ENCODE measurements at places on chromosomes 16 and 17.

DNA sequence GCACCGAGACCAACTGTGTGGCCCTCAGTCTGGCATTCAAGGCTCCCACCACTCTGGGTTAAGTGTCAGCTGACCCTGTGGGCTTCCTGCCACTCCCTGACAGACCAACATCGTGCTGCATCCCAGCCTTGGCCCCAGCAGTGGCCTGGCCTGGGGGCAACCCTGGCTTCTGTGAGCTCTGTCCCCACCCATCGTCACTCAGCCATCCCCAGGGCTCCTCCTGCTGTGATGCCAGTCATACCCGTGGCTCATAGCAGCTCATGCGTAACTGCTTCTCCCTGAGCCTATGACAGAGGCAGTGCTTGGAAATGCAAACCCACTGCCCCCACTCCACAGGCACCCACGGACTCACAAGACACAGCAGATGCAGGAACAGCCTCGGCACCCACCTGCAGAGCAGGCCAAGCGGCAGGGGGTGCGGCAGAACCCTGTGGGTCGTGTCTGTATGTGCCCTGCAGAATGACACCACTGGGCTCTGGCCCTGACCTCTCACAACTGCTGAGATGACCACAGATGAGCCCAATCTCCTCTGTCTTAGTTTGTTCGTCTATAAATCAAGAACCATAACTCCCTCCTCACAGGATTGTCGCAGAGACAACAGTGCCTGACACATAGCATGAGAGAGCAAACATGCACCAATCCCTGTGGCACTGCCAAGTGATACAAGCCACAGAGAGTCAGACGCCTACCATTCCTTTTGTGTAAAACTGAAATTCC, 26.6 kb downstream of the PIEZO1 start:
- DNase-seq = no peak

GRCh38 chr17:58691701-58692238, at the start of gene TEX14:
Gene TEX14, minus strand, starts transcription at chr17:58692045. Its CDS starts 40,044 bp downstream, at chr17:58652001.
- no peak for DNase-seq

GRCh38 chr16:72401084-72401361, 229.1 kb upstream of the PMFBP1 start:
- no peak for DNase-seq

GRCh38 chr17:69625474-69625873, 211.0 kb downstream of the MAP2K6 start:
- no peak for DNase-seq

DNA sequence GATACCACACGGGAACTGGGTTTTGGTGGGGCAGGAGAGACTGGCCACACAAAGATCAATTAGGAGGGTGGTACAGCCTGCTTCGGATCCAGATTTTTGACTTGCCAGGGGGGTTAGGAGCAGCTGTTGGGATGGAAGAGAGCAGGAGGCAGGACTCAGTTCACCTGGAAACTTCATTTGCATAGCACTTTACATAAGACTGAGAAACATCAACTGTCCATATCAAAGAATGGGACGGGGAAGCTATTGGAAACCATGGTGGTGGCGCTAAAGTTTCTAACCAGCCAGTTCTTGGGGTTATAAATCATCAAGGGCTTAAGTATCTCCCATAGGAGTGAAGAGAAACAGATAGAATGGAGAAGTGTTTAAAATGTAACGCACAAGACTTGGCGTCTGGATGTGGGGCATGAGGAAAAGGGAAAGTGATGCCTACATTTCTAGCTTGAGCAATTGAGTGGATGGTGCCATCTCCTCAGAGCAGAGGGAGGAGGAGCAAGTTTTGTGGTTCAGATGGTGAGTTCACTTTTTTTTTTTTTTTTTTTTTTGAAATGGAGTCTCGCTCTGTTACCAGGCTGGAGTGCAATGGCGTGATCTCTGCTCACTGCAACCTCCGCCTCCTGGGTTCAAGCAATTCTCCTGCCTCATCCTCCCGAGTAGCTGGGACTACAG, 6.4 kb upstream of the SRCAP start:
- no peak for DNase-seq

GRCh38 chr17:45345554-45346215, 28.9 kb upstream of the MAP3K14 start:
- DNase-seq = no peak

GRCh38 chr17:31329221-31329620, 7.8 kb upstream of the EVI2A start:
- no peak for DNase-seq

DNA sequence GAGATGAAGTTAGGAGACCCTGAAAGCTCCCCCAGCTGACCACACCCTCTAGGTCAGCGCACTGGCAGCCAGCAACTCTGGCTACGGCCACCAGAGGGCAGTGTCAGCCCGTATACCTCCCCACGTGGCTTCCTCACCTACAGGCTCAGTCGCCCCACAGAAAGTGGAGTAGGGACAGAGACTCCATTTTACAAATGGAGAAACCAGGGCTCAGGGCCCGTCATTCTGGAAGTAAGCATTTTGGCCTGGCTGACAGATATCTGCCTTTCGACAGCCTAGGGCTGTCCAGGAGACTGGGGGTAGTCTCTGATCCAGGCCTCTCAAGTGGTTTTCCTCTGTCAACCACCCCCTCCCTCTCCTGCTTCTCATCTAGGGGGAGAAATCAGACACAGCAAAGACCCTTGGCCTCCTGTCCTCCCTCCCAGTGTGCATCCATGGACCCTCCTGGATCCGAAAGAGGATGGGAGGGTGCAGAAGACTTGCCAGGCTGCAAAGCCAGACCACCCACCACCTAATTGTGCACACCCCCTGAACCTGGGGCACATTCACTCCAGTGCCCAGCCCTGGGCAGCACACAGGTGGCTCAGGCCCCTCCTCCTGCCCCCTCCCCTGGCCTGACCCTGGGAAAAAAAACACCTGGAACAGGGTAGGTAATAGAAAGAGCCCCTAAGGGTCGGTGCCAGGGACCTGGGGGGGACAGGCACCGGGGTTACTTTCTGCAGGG, 3.8 kb upstream of the HAP1 start:
- DNase-seq = peak; percentile 76

DNA sequence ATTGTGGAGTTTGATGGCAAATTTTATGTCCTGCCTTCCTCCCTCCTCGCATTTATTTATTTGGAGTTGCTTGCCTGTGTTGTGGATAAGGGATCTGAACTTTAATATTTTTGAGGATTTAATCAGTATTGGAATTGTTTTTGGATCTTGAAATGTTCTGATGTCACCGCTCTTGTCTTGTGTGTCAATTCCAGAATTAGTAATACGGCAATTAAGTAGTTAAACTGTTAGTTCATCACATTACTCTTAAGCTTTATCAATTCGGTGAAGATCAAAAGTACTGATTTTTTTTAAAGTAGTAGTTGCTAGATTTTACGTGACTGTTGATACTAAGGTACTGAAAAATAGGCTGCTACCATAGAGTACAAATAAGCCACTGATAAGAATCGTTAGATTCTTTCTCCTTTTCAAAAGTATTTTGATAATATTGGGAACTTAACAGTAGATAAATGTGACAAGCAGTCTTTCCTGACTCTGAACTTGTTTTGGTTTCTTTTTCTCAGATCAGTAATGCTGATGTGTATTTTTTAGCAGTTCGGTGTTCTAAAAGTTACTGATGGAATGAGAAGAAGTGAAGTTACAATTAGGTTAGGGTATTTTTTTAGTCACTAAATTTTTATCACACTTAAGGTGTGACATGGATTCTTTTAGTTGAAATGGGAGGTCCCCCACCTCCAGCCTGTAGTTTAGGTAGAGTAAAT, 2.0 kb downstream of the RBBP6 start:
- DNase-seq = no peak

- DNase-seq = no peak
These were observed 8.1 kb upstream of the DCAF7 start for GRCh38 chr17:63542218-63542545.

DNA sequence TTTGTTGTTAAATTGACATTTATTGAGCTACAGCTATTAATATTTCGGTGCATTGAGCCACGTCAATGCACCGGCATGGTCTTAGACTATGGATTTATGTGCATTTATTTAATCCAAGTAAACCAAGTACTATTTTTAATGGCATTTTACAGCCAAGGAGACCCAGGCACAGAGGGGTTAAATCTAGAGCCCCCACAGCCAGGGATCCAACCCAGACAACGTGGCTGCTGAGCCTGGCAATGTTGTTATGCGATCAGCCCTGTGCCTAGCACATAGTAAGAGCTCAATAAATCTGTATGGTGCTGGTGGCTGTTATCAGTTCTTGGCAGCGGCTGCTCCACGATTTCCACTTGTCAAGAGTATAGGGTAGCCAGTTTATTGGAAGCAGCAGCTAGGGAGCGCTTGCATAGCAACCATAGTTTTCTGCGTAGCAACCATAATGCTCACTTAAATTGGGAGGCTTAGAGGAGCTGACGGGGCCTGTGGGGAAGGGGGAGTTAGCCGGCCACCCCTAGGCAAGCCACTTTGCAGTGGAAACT, 541 bp upstream of the RBBP6 start:
- no peak for DNase-seq

DNA sequence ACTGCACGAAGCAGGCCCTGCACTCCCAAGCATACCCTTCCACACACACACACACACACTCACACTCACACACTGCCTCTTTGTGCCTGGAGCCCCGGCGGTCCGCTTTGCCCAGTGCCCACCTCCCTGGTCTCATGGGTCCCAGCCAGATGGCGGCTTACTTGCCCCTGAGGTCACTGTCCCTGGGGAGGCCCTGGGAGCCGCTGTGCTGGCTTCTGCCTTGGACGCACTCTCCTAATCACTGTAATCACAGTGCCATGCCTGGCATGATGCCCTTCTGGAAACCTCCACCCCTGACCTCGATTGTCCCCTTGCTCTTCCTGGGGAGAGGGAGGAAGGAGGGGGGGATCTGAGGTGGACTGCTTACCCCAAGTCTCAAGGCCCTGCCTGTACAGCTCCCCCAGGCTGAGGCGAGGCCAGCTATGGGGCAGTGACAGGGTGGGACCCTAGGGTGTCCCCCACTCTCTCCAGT, 36.0 kb downstream of the ARHGAP23 start:
- DNase-seq = no peak

- DNase-seq = peak; percentile 62
These were observed 6.5 kb downstream of the CD79B start for GRCh38 chr17:63925615-63926014.

DNA sequence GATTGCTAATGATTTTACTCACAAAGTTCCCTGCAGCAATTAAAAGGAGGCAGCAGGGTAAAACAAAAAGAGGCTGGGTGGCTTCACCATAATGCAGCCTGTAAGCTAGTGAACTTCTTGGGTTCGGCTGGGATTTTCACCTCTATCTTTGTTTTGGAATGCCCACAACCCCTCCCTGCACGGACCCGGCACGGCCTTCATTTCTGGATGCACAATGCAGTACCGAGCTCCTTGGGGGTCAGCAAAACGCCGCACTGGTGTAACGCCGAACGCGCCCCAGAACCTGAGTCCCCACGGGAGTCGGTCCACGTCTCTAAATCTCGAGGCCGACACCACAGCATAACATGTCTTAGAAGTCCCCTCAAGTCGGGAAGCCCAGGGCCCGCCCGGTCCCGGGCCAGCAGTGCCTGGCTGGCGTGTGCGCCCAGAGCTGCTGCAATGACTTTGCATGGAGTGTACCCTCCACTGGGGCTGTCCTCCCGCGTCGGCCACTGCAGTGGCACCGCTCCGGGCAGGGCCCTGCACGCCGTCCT, 759 bp downstream of the UBE2O start:
- DNase-seq = no peak

GRCh38 chr17:48014595-48015111, 22.9 kb downstream of the COPZ2 start:
- no peak for DNase-seq

GRCh38 chr17:2703606-2704005, 8.0 kb downstream of the CLUH start:
- DNase-seq = no peak

- DNase-seq = no peak
These were observed 702.6 kb upstream of the CDH8 start for GRCh38 chr16:62738666-62739460.

DNA sequence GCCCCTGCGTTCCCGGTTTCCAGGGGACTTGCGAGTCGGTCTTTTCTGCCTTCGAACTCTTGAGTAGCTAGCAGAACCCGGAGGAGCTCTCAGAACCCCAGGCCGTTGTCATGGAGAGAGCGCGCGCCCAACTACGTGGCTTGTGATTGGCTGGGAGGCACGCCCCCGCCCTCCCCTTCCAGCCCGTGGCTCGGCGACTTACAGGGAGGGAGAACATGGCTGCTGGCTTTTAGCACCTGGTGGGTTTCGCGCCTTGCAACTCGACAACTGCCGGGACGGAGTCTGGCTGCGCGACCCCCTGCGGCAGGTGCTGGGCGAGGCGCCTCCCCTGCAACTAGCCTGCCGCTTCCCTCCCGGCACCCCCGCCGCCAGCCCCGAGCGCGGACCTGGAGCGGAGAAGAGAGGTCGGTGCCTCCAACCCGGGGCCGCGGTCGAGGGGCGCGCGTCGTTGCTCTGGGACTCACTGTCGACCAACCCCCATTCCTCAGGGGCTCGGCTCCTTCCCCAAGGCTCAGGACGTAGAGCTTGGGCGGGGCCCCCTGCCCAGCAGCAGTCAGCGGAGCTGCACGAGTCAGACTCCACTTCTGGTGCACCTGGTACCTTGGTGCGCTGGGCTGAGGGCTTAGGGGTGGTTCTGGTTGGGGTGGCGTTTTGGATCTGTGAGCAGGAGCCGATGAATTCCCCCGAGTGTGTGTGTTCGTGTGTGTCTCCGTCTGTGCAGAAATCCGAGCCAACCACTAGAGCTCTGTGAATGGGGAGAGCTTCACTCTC, 9.0 kb upstream of the ZFP90 start:
- DNase-seq = peak; percentile 88

- DNase-seq = no peak
These were observed at the start of gene MMD for GRCh38 chr17:55421179-55421934. Gene MMD, minus strand, starts transcription at chr17:55421835. Its CDS starts 140 bp downstream, at chr17:55421695.

GRCh38 chr16:48687421-48688038, 77.5 kb upstream of the N4BP1 start:
- DNase-seq = no peak

- DNase-seq = no peak
These were observed 168.8 kb upstream of the CHMP6 start for GRCh38 chr17:80822700-80823410.

DNA sequence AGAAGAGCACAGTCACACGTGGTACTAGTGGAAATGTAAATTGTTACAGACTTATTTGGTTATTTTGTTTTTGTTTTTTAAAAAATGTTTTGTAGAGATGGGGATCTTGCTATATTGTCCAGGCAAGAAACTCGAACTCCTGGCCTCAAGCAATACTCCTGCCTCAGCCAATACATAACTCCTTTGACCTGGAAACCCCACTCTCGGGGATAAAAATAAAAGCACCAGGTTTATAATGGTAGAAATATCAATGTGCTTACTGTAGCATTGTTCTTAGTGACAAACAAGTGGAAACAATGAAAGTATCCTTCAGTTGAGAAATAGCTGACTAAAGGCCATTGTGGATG, 11.7 kb upstream of the ERN2 start:
- DNase-seq = no peak

DNA sequence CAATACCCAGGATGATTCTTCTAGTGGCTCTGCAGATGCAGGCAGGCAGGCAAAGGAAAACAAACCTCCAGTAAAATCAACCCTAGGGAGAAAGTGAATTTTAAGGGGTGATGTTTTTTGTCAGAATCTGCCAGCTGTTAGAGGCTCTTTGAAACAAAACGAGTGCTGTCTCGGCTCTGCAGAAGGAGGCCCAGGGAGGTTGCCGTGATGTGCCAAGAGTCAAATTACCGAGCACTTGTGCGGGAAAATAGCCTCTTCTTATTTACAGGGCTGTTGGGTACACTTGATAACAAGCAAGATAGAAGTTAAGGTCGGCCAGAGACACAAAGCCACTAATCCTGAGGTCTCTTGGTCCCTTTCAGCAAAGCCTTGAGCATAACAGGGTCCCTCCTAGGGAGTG, 68.9 kb upstream of the EEF2KMT start:
- no peak for DNase-seq

GRCh38 chr17:78476973-78477372, 98.5 kb downstream of the PGS1 start:
- no peak for DNase-seq

GRCh38 chr17:38658741-38659345, 15.9 kb downstream of the EPOP start:
- DNase-seq = no peak
